ENCODE measurements at places on chromosomes 5 and 9.

GRCh38 chr5:83539463-83539790 is 67.9 kb downstream of the VCAN start:
- no peak for DNase-seq

DNA sequence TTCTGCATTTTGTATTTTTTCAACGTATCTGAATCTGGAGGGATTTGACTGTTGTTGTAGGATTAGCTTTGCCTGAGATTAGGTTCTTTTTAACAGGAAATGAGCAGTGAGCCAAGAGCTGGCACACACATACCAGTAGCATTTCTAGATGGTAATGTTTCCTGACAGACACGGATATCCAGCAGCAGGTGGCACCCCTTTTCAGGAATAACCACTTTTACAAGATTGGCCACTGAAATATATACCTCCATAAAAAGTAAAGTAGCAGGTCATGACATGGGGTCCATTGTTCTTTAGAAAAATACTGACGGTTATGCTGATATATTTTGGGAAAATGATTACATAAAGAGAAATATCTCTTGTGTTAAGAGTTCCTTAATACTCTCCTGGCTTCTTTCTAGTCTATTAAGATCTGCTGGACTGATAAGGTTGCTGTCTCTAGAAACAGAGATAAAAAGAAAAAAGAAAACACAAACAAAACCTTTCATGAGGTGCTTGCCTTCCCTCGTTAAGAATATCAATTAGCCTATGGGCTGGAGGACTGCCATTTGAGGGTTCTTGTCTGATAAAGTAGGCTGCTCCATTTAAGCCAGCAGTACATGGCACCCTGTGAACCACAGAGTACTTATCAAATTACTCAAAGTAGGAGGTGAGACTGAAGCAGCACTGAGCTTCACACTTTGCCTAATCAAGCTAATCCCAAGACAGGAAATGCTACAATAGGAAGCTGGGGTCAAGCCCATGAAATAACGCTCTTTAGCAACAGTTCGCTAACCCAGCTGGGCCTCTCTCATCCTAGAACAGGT is 101.6 kb upstream of the PCA3 start:
- DNase-seq = no peak

DNA sequence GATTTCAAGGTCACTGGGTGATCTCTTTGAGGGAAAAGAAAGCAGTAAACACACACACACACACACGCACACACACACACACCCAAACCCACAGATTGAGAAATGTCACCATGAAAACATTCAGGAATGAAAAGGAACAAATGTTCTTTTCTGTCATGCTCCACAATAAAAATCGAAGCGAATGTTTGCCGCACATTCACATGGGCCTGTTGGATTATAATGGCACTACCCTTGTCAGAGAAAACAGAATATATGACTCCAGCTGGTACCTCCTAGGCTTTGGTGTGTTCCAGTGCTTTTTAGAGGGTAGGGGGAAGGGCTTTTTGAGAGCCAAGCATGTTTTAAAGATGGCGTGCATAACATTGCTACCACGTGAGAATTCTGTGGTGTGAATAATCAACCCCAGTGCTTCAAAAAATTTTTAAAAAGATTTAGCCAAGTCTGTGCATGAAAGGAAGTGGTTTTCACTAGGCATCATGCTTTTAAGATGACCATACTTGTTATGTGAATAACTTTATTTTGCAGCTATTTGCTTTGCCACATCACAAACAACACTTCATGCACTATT is 120.8 kb upstream of the ZNF608 start:
- no peak for DNase-seq

- no peak for DNase-seq
Observed at GRCh38 chr9:17862101-17862500, 283.2 kb downstream of the SH3GL2 start.

DNA sequence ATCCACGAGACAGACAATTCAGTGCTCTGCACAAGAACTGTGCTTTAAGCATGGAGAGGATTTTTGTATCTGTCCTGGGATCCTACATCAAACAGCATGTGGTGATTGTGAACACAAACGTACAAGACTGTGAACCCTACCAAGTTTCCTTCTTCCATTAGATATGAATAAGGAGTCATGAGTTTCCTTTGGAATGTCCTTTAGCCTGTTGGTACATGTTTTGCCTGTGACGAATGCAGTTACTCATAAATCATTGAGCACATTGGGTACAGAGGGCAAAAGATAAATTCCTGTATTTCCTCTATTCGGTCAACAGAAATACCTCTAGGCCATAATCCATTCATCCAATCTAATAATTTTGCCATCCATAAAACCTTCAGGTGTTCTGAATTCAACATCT is 61.5 kb downstream of the FXN start:
- DNase-seq = no peak

DNA sequence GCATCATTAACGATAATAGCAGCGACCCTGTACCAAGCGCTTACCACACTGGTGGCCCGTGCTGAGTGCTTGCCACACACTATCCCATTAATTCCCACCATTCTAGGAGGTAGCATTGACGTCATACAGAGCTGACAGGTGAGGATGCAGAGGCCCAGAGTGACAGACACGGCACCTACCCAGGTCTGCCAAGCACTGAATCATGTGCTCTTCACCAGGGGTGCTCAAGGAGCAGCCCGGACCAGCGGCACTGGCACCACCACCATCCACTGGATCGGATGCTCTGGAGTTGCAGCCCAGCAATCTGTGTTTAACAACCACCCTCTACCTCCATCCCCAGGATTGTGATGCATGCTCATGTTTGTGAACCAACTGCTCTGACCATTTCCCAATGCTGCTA is 3.4 kb downstream of the TNIP1 start:
- no peak for DNase-seq

DNA sequence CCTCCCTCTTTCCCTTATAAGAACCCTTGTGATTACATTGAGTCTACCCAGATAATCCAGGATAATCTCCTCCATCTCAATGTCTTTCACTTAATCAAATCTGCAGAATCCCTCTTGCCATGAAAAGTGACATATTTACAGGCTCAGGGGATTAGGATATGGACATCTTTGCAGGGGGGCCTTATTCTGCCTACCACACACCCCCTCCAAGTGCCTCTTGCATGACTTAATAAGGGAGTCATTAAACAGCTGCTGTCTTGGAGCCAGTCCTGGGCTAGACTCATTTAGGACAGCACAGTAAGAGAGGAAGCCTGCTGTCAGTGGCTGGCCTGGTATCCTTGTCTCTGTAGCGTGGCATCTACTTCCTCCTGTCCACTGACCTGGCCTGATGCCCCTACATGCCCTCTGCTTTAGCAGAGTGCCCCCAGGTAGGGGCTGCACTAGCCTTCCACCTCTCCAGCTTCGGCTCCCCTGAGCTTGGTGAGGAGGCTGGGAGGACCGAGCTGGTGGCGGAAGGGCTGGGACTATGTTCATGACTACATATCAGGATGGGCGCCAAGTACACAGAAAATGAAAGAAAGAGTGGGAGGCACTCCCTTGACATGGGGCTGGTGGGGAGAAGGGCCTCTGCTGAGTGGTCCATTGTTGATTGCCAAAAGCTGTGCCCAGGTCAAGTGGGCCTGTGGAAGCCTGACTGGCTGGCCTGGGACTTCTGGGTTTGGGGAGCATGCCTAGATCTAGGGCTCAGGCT is 17.2 kb downstream of the ENHO start:
- no peak for DNase-seq

DNA sequence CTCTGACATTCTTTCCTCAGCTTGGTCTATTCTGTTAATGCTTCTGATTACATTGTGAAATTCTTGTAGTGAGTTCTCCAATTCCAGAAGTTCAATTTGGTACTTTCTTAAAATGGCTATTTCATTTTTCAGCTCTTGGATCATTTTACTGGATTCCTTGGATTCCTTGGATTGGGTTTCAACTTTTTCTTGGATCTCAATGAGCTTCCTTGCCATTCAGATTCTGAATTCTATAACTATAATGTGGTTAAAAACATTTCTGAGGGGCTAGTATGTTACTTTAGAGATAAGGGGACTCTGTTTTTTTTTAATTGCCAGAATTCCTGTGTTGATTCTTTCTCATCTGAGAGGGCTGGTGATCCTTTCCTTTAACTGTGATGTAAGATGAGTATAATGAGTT is 136.4 kb downstream of the MCTP1 start:
- DNase-seq = no peak

- no peak for DNase-seq
Observed at GRCh38 chr5:111649516-111649915, 107.5 kb downstream of the NREP start.

DNA sequence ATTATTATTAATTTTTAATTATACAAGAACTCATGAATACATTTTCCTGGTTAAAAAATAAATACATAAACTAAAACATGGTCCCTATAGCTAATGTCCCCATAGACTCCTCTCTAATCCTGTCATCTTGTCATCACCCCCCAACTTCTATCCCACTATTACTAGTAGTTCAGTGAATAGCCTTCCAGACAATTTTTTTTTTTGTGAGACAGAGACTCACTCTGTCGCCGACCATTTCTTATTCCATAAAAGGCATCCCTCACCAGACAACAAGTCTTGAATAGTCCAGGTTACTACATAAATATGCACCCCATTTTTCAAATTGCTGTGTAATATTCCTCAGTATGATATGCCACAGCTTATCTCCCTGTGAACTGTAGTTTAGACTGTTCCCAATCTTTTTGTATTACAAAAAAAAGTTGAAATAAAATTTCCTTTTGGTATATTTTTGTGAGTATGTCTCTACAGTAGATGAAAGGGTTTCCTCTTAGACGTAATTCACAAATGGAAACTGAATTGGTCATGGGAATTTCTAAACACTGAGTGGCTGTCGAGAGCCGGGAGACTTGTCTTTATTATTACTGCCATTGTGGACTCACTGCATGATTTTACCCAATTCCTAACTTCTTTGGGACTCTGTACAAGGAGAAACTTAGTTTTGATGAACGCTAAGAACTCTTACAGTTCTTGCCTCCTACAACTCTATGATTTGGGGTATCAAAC is 6.4 kb upstream of the ABLIM3 start:
- no peak for DNase-seq

DNA sequence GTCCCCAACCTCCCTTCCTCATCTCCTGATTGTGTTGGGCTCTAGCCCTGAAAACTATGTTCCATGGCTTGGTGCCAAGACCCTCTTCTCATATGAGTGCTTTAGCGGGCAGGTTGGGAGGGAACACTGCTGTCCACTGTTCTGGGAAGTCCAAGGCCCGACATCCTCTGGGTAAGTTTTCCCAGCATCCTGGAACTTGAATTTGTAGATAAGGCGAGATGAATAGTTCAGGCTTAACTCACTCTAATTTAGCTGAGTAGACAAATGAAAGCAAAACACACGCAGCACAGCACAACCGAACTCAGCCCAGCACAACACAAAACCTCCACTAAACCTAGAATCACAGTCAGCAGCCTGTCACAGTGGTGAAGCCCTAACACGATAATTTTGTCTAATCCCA is 95.3 kb upstream of the SLC28A3 start:
- DNase-seq = no peak

DNA sequence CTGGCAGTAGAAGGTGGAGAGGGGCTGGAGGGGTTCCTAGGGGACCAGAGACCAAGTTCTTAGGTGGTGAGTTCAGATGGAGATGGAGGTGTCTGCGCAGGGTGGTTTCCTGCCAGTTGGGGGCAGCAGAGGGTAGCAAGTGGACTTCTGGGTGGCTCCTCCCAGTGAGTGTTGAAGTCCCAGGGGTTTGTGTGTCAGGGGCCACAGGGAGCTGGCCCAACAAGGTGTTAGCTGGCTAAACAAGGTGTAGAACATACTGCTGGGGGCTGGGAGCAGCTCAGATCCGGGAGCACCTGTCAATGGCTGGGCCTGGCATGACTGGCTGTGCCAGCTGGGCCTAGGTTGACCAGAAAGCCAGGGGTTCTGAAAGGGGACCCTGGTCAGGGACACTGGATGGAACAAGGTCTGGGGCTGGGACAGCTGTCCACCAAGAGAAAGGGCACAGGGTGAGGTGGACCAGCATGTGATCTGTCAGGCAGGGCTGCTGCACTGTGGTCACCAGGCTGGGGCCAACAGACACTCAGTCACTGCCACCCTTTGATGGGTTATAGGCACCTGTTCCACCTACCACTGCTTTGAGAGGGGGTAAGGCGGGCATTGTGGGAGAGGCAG is 35.6 kb downstream of the DAB2IP start:
- peak; percentile 41 for DNase-seq

- no peak for DNase-seq
Observed at GRCh38 chr9:134611046-134611445, 30.6 kb upstream of the COL5A1 start.

DNA sequence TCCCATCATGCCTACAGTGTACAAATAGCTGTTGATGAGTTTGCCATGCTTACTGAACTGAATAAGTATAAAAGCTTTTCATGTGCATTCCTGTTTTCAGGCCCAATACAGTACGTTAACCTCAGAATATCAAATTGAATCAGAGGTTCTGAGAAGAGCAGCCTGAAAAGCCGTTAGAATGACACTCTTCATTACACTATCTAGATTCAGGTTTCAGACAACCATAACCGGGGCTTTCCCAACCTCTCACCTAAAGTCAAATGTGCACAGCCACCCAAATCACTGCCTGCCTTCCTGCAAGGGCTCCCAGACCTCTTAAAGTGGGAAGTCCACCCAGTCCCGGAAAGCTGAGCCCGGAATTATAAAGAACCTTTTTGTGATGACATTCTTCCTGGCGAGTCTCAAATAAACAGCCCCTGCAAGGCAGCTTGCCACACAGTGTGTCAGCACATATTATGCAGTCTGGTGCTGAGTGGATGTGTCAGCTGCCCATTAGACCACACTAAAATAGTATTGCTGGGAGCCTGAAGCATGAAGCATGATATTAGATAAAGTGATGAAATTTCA is 245.8 kb downstream of the TLE4 start:
- no peak for DNase-seq

- DNase-seq = peak; percentile 23
Observed at GRCh38 chr9:14993061-14993800, 83.0 kb upstream of the FREM1 start.

DNA sequence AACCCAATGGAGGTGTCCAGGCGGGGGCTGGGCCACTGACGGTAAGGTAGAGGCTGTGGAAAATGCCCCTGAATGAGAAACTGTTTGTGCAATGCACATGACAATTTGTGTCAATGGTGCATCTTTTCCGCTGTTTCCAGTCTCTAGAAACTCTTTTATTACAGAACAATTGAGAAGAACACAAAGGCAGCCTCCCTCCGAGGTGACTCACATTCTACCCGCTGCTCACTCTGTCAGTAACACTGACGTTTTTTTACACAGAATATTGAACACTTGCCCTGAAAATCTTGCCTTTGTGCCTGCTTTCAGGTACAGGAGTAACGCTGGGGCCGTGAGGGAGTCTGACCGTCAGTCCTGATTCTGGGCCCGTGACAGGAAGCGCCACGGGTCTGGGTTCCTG is 11.7 kb upstream of the TENT4A start:
- no peak for DNase-seq

Data from CD4-positive, alpha-beta T cell treated with Interleukin-1 beta for 1 hour (primary cell).